ENCODE measurements at places on chromosomes 4 and X.

DNA sequence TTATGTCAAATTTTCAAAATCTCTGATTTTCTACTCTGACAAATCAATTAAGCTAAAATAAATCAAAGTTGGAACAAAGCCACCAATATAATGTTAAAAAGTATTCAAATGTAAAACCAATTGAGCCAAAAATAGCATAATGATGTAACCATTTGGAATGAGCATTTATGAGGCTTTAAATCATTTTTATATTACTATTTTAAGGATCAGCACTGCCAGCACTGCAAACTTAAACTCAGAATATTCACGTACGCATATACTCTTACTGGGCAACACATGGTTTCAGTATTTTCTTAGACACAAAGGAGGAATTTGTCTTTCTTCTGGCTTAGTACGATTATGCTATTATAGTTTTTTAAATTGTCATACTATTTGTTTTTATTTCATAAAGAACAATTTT, 52.2 kb downstream of the AFAP1 start:
- H3K4me1 ChIP-seq = peaks cover 90% of the 10 kb centered on the region
- peak overlapping the region; percentile 86 for H3K27ac ChIP-seq
- H3K36me3 ChIP-seq = peaks cover 7% of the 10 kb centered on the region
- H3K4me3 ChIP-seq = no peak overlapping the region
- H3K27me3 ChIP-seq = no peaks in the 10 kb centered on the region

- no peak for DNase-seq
- no peak overlapping the region for H3K4me3 ChIP-seq
- H3K27me3 ChIP-seq = no peaks in the 10 kb centered on the region
- H3K27ac ChIP-seq = peak overlapping the region; percentile 92
These were observed 19.6 kb downstream of the CYP2U1 start for GRCh38 chr4:107950746-107951540.

- H3K27me3 ChIP-seq = no peaks in the 10 kb centered on the region
- no peak for DNase-seq
- no peaks in the 10 kb centered on the region for H3K36me3 ChIP-seq
- no peak overlapping the region for H3K4me3 ChIP-seq
These were observed 41.6 kb upstream of the UGT2B7 start for GRCh38 chr4:69054578-69055200.

- peaks cover 27% of the 10 kb centered on the region for H3K4me1 ChIP-seq
- no peak overlapping the region for H3K4me3 ChIP-seq
- no peaks in the 10 kb centered on the region for H3K36me3 ChIP-seq
- H3K27me3 ChIP-seq = no peaks in the 10 kb centered on the region
- DNase-seq = peak; percentile 84
These were observed 33.0 kb upstream of the KIAA0232 start for GRCh38 chr4:6749340-6750171.

DNA sequence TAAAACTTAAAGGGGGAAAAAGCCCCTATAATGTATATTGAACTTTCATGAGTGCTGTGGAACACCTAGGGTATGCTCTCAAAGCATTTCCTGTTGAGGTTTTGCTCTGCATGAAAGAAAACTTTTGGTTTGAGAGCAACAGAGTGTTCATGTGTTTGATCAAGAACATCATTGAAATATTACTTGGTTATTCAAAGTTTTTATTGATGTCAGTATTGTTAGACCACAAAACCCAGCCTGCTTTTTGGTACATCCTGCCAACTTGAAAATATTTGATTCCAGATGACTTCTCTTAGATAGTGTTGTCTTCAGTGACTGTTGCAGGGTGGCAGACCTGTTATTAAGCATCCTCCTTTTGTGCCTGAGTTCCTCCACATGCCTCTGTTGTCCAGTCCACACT, 68.0 kb downstream of the N4BP2 start:
- peaks cover 14% of the 10 kb centered on the region for H3K4me1 ChIP-seq
- H3K36me3 ChIP-seq = peaks cover 4% of the 10 kb centered on the region
- no peak for DNase-seq
- H3K4me3 ChIP-seq = no peak overlapping the region
- H3K27me3 ChIP-seq = no peaks in the 10 kb centered on the region

- H3K36me3 ChIP-seq = peaks cover 28% of the 10 kb centered on the region
- DNase-seq = no peak
- H3K27ac ChIP-seq = peak overlapping the region; percentile 76
- no peak overlapping the region for H3K4me3 ChIP-seq
- H3K27me3 ChIP-seq = no peaks in the 10 kb centered on the region
These were observed 27.4 kb downstream of the SMARCA1 start for GRCh38 chrX:129495900-129496299.

DNA sequence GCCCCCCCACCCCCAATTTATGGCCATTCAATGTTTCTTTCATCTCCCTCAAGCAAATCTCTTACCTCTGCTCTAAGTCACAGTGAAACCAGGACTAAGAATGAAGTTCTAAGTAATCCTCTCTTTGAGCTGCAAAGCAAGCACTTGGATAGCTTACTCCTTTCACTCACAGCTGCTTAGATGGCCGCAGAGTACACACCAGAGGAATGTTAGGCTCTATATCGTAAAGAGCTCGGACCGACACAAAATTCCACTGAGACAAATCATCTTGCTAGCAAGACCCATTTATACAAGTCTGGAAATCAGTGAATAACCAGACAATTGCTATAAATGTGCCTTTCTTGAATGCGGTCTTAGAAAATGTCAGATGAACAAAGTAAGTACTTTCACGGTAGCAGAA, 135.0 kb downstream of the IDS start:
- peaks cover 28% of the 10 kb centered on the region for H3K4me1 ChIP-seq
- H3K36me3 ChIP-seq = no peaks in the 10 kb centered on the region
- H3K27ac ChIP-seq = peak overlapping the region; percentile 38
- no peak overlapping the region for H3K4me3 ChIP-seq
- DNase-seq = no peak

GRCh38 chr4:84578540-84579402, 4.2 kb upstream of the CDS1 start:
- H3K27me3 ChIP-seq = peaks cover 14% of the 10 kb centered on the region
- no peak for DNase-seq
- no peak overlapping the region for H3K27ac ChIP-seq

- no peak overlapping the region for H3K27ac ChIP-seq
- peaks cover 28% of the 10 kb centered on the region for H3K4me1 ChIP-seq
- no peak overlapping the region for H3K4me3 ChIP-seq
- DNase-seq = no peak
These were observed 421.2 kb upstream of the TENM3 start for GRCh38 chr4:181822005-181822375.

All from chondrocyte (in vitro differentiated cells).